ENCODE measurements at places on chromosomes 12 and 14.
A peak's percentile ranks its signal among the peaks of the same experiment; 100 is the strongest.

- no peak for DNase-seq
These were observed 156.7 kb downstream of the TMTC3 start for GRCh38 chr12:88298761-88299242.

DNA sequence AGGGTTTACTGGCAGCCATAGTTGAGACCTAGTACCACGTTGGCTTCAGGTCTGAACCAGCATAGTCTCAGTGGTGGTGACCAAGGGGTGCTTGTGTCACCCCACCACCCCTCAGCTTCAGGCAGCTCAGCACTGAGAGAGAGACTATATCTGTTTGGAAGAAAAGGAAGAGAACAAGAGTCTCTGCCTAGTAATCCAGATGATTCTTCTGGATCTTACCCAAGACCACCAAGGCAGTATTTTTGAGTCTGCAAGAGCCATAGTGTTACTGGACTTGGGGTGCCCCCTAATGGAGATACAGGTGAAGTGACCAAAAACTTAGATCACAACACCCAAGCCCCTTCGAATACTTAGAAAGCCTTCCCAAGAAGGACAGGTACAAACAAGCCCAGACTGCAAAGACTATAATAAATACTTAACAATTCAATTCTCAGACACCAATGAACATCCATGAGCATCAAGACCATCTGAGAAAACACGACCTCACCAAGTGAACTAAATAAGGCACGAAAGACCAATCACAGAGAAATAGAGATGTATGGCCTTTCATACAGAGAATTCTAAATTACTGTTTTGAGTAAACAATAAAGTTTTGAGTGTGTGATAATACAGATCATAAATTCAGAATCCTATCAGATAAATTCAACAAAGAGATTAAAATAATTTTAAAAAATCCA is 107.0 kb downstream of the HELB start:
- DNase-seq = peak; percentile 20

DNA sequence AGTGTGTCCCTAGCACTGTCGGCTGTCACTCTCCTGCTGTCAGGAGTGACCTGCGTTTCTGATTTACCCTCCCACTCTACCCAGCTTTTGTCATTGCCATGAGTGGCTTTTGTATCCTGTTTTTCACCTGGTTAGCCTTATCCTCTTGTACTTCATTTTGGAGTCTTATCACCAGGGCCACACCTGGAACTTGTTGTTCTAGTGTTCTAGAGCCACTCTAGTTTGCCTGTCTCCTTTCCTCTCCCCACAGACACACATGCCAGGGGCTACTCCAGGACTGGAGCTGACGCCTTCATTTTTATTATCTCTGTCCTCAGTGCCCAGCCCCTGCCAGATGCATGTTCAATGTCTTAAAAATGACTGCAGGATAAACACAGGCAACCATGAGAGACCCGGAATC is 34.2 kb downstream of the ZC3H14 start:
- no peak for DNase-seq

GRCh38 chr12:129903956-129904829 is at the start of gene TMEM132D:
Gene TMEM132D (minus strand): TSS chr12:129904025.
- DNase-seq = no peak

GRCh38 chr14:106843951-106844483 is 1317.6 kb downstream of the TMEM121 start:
- no peak for DNase-seq

GRCh38 chr12:113949321-113950305 is 16.5 kb downstream of the RBM19 start:
- no peak for DNase-seq

GRCh38 chr12:106118-106591 is 39.6 kb downstream of the IQSEC3 start:
- no peak for DNase-seq

DNA sequence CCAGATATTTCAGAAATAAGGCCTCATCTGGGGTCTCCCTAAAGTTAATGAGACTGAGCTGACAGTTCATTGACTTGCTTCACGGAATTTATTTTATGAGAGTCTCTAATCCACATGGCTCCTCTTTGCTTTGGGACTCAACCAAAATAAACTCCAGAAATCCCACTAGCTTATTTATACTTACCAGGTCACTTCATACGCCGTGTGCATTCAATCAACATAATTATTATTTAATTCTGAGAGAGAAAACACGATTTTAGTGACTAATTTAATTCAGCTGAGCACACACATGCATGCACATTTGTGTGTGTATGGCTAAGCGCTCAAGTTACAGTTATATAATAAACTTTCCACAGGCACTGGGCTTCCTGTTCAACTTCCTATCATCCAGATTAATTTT is 333.4 kb upstream of the CCDC196 start:
- DNase-seq = no peak

- DNase-seq = no peak
These were observed 207.0 kb downstream of the NAV3 start for GRCh38 chr12:78037707-78038106.

DNA sequence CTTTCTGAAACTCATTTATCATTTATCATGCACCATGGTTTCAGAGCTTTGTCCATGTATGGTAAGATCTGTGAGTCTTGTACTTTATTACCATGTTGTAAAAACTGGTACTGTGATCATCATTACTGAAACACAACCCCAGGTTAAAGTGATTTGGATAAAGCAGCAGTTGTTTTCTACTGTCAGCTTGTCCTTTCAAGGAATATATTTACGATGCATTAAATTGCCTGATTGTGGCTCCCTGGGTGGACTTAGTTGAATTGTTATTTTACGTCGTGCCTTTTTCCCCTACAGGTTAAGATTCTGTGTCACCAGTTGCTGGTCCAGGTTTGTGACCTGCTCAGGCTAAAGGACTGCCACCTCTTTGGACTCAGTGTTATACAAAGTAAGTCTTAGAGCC is 46.1 kb downstream of the FRMD6 start:
- no peak for DNase-seq

DNA sequence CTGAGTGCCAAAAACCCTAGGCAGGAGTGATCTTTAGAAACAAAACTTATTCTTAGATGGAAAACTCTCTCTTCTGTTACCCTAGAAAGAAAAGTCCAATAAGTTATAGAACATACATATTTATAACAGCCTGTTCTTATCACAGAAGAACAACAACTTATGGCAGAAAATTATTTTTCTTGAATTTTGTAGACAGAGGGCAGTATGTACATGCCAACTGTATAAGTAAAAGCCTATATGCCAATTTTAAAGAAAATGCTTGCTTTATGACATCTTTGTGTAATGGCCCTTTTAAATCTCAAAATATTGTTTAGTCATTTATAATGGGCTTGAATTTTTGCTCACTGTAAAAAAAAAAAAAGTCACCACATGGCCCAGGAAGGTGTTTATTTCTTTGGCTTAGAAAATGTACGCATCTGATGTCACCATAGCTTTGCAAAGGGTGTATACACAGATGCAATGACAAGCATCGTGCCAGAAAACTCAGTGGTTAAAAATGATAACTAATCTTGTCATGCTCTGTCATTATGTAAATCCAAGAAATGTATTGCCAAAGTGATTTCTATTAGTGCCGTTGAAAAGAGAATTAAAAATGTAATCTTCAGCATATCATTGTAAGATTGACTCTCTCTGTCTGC is 38.3 kb upstream of the GRIP1 start:
- DNase-seq = no peak

GRCh38 chr12:3732901-3733300 is 20.0 kb downstream of the CRACR2A start:
- DNase-seq = no peak

GRCh38 chr14:101017209-101017608 is 113.7 kb upstream of the RTL1 start:
- no peak for DNase-seq

DNA sequence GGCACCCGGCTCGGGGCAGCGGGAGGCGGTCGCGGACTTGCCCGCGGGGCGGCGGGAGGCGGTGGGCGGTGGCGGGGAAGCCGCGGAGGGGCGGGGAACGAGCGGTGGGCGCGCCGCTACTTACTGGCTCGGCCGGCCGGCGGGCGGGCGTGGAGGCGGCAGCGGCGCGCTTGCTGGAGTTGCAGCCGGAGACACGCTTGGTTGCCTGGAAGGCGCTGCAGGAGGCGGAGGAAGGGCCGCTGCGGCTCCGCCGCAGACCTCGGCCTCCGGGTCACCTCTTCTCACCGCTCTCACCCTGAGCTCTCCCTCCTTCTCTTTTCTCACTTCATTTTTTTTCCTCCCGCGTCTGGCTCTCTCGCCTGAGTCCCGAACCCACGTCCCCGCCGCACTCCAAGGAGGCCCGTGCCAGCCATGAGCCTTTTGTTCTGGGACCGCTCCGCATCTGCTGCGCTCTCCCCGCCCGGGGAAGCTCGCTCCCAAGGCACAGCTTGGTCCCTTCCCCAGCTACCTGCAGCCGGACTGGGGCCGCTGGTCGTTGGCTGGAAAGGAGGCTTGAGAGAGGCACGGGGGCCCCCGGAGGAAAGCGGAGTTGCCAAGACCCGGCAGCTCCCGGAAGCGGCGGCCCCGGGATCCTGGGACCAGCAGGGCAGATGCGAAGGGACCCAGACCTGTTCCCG is 592 bp upstream of the KCNK10 start:
- DNase-seq = no peak

DNA sequence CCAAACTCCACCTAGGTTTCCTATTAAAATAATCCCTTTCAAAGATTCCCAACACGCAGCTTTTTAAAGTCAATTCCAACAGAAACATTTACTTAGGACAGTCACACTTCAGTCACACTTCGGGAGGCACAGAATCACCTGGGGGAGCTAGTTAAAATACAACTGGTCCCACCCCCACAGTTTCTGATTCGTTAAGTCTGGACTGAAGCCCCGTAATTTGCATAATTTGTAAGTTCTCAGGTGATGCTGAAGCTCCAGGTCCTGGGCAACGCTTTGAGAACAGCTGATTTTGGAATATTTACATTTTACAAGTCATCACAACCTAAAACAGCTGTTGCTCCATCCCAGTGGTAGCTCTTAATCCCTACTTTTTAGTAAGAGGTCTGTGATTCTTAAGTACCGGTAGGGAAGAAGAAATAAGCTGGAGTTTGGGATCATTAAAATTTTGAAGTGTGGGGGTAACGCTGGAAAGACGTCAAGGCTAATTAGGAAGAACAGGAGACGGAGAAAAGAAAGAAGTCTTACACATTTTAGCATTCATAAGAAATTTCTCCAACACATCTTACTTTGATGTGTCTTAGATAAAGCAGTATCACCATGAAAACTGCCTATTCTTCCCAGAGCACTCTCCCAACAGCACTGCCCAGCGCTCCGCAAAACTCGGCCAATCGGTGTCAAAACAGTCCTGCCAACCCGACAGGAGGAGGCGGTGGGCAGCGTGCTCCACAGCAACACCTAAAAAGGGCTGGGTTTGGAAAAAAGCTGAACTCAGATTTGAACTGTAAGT is 1.1 kb downstream of the IPO8 start:
- DNase-seq = no peak

DNA sequence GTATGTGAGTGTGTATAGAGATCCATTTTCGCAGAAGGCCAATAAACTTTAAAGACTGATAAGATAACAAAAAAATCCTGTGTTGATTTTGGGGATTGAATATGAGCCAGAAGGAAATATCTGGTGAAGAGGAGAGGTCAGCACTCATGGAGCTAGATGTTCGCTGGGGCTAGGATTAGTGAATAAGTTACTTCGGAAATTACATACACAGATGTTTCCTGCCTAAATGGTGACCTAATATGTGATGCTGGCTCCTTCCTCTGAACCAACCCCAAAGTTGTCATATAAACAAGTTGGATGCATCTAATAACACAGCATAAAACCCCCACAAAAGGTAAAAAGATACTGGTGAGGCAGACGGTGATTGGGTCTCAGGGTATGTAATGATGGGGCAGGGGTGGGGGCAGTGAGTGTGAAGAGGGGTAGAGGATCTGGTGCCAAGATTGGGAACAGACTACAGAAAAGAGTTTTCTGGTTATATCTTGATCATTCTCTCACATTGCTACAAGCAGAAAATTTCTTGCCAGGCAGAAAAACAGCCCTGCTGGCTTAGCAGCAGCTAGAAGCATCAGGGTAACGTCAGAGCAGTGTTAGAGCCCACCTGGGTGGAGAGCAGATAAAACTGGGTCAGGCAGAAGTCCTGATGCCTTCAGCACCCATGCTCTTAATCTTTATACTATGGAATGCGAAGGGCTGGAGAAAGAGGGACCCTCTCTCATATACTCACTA is 140.4 kb upstream of the GZMB start:
- no peak for DNase-seq

GRCh38 chr14:100173353-100173752 is 13.9 kb upstream of the DEGS2 start:
- no peak for DNase-seq

GRCh38 chr14:44988694-44989093 is 26.7 kb downstream of the TOGARAM1 start:
- no peak for DNase-seq

- no peak for DNase-seq
These were observed 227.2 kb downstream of the SLC6A15 start for GRCh38 chr12:84685379-84685778.

DNA sequence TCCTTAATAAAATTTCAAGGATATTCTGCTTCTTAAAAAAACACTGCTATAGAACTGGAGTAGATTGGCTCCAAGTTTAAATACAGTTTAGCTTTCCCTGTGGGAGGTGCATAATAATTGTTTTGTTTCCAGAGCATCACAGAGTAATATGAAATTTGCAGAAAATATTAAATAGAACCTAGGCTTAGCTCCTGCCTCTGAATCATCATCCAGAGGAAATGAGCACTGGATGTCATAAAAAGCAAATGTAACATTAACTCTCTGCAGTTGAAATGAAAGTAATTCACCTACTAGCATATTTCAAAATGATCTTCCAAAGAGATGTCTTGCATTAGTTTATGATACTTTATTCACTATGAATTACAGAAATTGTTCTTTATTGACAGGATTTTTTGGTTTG is 769.8 kb downstream of the C12orf50 start:
- no peak for DNase-seq

DNA sequence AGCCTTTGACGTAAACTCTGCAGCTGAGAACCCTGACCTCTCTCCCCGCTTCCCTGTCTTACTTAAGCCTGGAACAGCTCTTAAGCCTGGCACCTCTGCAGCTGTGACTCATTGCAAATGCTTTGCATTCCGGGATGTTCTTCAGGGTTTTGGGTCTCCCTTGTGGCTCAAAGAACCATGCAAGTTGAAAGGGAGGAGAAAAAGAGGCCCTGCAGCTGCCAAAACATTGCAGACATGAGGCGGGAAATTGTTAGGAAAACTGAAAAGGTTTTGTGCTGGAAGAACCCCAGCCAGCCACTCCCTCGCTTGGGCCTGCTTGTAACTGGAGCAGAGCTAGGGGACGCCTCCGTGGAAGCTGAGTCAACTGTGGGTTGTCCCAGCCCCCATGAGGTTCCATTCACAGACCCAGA is 60.2 kb upstream of the FERMT2 start:
- DNase-seq = no peak

GRCh38 chr14:81110186-81110585 is 110.6 kb downstream of the GTF2A1 start:
- DNase-seq = no peak

All from effector memory CD4-positive, alpha-beta T cell (primary cell).